GOT3 (cell line): ENCODE measurements at places on chromosomes 6 and 20.

DNA sequence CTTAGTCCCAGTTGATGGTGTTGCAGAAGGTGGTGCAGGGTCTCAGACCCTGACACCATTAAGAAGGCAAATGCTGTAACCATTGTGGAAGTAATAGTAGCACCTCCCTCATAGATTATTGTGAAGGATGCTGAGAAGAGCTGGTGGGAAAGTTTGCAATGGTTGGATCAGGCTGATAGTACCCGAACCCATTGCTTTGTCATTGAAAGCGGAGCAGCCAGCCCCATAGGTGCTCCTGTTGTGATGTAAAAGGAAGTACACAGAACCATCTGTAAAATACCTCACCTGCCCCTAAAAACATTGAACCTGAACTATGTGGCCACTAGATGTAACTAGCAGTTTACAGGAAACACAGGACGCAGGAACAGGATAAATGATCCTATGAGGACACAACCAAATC, 31.5 kb downstream of the RIOK1 start:
- no peak for DNase-seq

- DNase-seq, result no peak
Measured at GRCh38 chr20:50514035-50514337, 3.8 kb downstream of the PTPN1 start.

GRCh38 chr6:71983131-71983530, 96.8 kb downstream of the RIMS1 start:
- no peak for DNase-seq

GRCh38 chr20:38043512-38044300, 10.2 kb downstream of the RPRD1B start:
- DNase-seq, result no peak

GRCh38 chr6:11224252-11224965, 8.1 kb downstream of the NEDD9 start:
- DNase-seq, result no peak

DNA sequence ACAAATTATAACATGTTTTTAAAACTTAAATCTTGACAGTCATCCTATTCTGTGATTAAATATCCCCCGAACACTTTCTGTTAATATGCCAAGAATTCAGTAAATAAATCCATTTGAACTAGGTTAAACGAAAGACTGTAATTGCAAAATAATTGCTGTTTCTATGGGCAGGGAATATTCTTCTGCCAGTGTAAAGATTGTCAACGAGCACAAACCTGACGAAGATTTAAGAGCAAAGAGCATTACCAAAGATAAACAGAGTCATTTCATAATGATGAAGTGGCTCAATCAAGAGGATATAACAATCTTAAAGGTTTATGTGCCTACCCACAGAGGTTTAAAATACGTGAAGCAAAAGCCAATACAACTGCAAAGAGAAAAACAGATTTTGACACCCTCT, 76.3 kb upstream of the ADGRG6 start:
- no peak for DNase-seq

DNA sequence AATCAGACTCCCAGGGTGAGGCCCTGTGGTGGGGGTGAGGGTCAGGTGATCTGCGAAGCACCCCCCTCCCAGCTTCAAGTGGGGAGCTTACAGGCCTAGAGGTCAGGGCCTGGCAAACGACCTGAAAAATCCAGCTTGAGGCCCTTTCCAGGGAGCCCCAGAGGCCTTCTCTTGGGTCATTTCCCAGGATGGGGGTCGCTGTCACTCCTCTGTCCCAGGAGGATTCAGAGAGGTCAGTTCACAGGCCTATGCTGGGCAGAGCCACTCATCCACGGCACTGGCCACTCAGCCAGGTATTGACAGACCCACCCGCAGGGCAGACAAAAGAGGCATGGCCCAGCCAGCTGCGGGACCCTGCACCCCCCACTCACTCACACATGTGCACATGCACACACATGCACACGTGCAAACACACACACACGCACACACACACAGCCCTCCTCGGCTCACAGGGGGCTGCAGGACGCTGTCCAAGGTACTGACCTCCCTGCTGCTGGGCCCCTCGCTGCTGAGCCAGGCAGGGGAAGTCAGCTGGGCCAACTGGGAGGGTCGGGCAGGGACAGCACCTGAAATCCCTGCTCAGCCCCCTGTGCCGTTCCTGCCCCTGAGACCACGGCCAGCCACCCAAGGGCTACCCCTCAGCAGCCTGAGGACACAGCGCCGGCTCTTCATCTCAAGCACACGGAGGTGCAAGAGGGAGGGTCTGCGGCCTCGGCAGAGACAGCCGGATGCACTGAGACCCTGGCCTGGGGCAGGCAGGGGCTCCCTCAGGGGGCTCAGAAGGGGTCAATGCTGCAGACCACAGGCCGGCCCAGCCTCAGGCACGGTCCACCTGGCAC, 113.8 kb downstream of the TAF4 start:
- no peak for DNase-seq

GRCh38 chr6:6333501-6333900, 13.0 kb upstream of the F13A1 start:
- no peak for DNase-seq

DNA sequence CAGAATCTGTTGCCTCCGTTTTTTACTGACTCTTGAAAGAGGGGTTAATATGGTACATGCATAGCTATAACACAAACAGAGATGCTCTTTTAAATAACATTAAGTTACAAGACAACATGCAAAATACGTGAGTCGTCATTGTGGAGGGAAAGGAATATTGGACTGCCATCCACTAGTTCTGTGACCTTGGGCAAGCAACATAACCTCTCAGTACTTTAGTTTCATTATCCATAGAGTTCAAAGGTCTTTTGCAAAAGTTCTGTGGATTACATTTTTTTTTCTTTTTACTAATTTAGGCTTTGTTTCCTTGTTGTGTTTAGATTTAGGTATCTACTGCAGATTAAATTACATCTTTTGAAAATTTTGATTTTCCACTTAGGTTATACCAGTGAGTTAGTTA, 70.5 kb downstream of the MACROD2 start:
- DNase-seq, result no peak

- no peak for DNase-seq
Measured at GRCh38 chr20:56411759-56412472, at the start of gene CASS4. CASS4 (plus strand) TSS chr20:56412260; CDS start chr20:56412459, 199 bp downstream.

GRCh38 chr6:26206868-26207801, 119.9 kb downstream of the HFE start:
- DNase-seq, result no peak

GRCh38 chr6:56713254-56713672, 70.6 kb upstream of the DST start:
- DNase-seq, result no peak

GRCh38 chr20:58003525-58003924, 224.9 kb downstream of the ANKRD60 start:
- DNase-seq, result no peak

DNA sequence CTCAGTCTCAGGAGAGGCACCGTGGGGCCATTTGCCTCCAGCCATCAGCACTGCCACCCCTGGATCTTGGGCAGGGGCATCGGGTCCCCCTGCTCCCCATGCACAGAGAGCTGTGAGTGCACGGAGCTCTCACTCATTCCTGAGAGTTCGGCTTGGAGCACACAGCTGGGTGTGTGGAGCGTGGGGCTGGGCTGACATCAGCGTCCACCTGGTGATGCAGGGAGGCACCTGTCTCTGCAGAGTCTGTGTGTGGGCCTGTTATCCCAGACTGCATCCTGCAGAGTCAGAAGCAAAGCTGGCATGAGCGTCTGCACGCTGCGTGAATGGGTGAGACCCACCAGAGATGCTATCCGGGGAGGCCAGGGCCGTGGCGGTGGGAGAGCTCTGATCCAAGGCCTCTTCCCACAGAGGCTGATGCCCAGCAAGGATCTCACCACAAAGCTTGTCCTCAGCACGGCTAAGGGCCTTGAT, 248.8 kb upstream of the AFDN start:
- DNase-seq, result no peak

DNA sequence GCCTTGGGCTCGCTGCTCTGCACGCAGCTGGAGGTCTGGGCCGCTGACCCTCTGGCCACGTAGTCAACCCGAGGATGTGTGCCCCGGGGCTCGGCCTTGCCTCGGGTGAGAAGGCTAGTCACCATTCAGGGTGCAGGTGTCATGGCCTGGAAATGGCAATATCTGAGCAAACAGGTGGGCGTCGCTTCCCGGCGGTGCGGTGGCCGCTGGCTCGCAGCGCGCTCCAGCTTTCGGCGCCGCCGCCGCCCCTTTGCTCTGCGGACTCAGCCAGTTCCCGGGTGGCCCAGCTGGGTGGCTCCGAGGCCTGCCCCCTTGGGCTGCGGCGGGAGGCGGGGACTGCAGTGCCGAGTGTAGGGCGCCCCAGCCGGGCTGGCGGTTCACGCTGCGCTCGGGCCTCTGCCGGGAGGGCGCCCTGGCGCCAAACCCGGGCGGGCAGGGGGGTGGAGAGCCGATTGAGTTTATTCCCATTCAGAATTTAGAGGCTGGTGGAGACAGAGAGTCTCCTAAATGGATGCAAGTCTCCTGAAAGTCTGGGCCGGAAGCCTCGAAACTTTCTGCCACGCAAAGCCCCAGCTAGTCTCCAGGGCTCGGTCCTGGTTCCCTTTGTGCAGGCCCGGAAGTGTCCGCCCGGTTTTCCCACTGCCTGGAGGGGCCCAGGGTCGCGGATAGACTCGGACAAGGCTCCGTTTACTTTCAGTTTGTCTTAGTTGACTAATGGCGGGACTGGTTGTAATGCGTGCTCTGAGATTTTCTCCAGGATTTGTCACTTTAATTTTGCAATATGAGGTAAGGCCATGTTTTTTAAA, 11.3 kb upstream of the TFAP2A start:
- no peak for DNase-seq

- DNase-seq, result no peak
Measured at GRCh38 chr6:79435746-79436145, 101.5 kb downstream of the LCA5 start.

DNA sequence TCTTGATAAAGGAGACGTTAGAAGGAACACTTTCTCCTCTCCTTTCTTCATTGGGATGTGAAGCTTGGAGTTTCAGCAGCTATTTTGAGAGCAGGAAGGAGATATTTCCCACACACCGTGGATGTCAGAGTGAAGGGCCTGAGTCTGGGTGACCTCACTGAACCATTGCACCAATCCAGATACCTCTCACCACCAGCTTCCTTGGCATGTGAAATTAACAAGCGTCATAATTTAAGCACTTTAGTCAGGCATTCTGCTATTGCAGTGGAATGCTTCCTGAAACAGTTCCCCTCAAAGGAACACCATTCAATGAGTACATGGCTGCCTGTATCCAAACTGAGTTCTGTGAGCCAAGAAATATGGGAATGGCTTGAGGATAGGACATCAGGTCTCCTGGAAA, 83.7 kb downstream of the CHMP4B start:
- no peak for DNase-seq

DNA sequence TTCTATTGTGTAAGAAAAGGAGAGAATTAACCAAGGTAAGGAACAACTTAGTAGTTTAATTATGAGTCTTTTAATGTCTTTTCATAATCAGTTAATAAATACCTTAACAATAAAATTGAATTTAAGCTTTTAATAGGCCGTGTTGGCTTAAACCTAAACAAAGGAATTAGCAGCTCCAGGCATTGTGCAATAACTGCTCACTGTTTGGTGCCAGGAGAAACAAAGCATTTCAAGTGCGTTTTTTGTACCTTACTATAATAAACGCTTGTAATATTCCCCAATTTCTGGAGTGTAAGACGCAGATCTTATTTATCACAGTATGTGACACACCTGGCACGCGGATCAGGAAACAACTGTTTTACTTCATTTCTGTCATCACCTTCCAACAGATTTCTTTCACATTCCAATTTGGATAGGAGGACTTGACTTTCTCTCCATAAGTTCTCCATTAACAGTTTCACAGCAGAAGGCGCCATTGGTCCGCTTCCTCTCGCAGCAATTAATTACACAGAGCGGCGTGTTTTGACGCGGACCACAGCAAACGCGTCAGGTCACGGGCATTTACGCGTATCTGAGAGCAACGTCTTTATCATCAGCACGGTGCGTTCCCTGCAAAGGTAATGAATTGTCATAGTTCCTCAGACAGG, 335.8 kb upstream of the NT5E start:
- DNase-seq, result no peak

- DNase-seq, result no peak
Measured at GRCh38 chr6:139942331-139942730, 567.9 kb upstream of the CITED2 start.

- DNase-seq, result no peak
Measured at GRCh38 chr6:19836799-19837510, at the start of gene ID4. ID4 (plus strand) TSS chr6:19837370; CDS start chr6:19837755, 385 bp downstream.

DNA sequence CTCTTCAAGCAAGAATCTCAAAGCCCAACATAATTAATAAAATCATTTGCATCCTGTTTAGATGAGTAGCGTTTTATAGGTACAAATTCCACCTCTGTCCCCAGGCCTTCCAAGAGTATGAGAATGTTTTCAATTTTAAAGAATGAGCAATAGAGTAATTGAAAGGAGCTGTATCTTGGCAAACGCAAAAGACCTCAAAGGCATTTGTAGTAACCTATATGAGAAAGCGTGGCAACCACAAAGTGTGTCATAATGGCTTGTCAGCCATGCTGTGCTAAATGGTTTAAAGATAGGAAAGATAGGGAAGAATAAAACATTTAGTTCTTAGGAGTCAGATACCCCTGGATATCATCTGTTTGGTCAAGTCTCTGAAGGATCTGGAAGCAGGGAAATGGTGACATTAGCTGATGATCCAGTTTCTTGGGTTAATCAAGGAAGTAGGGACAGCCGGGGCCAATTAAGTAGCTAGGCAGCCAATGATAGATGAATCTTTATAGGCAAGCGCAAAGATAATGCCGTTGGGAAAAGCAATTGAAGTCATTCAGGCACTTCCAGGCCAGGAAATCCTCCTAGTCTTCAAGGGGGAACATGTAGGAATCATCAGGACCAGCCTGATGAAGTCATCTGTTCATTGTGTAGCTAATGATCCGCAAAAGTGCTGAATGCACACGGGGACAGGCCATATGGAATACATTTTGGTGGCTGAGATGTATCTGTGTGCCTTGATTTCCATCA, 71.5 kb upstream of the ISM1 start:
- DNase-seq, result no peak

DNA sequence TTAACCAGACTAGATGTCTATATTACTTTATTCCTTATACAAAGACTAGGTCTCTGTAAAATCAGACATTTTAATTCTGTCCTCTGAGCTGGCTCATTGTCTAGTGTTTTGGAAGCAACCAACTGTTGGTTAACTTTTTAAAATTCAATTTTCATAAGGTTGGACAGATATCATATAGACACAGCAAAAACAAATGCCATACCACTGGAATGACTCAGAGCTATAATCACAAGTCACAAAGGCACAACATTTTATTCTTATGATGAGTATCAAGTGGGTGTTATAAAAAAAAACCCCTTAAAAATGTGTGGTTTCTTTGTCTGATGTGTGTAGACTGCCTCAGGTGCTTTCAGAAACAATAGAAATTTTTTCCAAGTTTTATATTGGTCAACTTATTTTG, 296.2 kb upstream of the MARCKS start:
- DNase-seq, result no peak

DNA sequence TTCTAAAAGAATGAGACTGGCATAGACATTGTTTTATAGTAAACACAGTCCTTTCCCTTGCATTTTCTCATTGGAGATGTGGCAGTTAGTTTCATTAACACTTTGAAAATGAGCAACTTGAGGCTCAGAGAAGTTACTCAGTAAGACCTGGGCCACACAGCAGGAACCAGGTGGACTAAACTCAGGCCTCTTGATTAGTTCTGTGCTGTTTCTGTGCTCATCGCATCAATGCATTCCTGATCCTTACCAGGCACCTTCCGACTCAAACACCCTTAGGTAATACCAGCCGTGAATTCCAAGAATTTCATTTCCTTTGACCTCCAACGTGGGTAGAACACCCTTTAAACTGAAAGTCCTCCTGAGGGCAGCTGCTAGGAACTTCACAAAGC, 362.8 kb downstream of the ESR1 start:
- no peak for DNase-seq
